ENCODE measurements at places on chromosomes 4 and X.

DNA sequence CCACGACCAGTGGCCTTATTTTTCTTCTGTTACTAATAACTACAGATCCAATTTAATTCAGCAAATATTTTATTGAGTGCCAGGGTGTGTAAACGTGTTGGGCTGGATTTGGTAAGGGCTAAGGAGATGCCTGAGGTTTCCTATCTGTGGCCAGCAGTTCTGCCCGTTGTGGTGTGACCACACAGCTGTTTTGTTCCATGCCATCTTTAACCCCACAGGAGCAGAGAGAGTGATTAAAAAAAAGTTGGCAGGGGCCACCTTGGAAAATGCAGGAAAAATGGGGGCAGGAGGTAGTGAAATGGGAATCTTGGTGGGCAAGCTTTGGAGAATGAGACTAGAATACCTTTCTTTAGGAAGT, 1.1 kb downstream of the PLAC8 start:
- DNase-seq = peak; percentile 78

DNA sequence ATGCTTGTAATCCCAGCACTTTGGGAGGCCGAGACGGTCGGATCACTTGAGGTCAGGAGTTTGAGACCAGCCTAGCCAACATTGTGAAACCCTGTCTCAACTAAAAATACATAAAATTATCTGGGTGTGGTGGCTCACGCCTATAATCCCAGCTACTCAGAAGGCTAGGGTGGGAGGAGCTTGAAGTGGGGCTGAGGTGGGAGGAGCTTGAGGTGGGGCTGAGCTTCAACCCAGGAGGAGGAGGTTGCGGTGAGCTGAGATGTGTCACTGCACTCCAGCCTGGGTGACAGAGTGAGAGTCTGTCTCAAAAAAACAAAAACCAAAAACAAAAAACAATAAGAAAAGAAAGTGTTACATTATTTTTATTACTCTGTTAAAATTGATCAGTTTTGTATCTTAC, 1164.4 kb upstream of the IGFBP7 start:
- no peak for DNase-seq

- peak; percentile 60 for DNase-seq
These were observed 87.7 kb downstream of the SHROOM2 start for GRCh38 chrX:9873952-9874351.

DNA sequence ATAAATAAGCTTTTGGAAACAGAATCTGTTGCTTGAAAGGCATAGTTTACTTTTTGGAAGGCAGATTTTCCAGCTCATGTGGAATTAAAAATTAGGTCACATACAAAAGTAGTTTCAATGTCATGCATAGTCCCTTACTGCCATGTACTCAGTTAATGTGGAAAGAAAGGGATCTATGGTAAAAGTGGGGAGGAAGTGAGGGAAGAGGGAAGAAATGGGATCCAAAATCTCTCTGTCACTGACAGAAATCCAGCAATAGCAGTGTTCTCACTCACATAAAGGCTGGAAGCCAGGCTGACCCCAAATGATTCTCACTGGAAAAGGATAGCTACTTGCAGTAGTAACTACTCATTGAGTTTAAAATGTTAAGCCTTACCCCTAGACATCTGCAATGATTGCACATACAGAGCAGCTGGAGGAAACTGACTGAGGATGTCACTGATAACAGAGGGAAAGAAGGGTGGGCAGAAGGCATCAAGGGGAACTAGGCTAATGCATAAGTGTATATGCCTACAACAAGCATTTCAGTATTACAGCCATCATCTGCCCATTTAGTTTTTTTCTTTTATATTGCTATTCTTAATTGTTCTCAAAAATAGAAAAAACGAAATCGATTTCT, 445.6 kb downstream of the FAT4 start:
- no peak for DNase-seq

GRCh38 chrX:30488092-30488491, 89.5 kb downstream of the TASL start:
- DNase-seq = no peak

- no peak for DNase-seq
These were observed 36.4 kb downstream of the HTRA3 start for GRCh38 chr4:8305851-8306471.

GRCh38 chrX:135581496-135581895, 61.0 kb downstream of the INTS6L start:
- no peak for DNase-seq

DNA sequence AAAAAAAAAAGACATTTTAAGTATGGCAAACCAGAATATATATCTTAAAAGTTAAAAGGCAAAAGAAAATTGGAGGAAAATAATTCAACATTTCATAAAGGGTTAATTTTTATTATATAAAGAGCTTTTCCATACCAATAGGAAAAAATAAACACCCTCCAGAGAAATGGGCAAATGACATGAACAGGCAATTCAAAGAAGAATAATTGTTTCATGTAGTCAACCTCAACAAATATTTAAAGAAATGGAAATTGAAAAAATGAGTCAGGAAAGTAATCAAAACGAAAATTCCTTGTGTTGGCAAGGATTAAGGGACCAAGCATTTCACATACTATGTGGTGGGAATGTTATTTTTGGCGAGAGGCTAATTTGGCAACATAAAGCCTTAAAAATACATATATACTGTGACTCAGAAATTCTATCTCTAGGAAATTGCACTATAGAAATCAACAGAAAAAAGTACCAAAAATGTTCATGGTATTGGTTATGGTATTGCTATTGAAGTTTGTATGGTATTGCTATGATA, 87.6 kb downstream of the HAUS3 start:
- DNase-seq = no peak

GRCh38 chr4:168832763-168833575, 177.1 kb downstream of the CBR4 start:
- DNase-seq = no peak

DNA sequence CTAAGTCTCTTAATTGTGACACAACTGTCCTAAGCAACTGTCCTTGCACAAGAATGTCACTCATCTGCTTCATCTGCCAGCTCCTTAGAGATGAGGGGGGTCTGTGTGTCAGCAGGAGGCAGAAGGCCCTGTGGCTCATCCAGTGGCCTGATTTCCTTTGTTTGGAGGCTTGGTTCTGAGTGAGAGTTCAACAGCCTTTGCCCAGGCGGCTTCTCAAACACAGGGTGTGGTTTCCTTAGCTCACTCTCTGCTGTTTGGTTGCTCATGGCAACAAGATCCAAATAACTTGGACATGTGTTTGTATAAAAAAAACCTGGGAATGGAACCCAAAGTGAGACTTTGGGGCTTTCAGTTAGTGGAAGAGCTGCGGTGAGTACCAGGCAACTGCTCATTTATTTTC, 46.6 kb downstream of the MAP7D3 start:
- DNase-seq = peak; percentile 50

- no peak for DNase-seq
These were observed 24.6 kb downstream of the HERC5 start for GRCh38 chr4:88481537-88481936.

DNA sequence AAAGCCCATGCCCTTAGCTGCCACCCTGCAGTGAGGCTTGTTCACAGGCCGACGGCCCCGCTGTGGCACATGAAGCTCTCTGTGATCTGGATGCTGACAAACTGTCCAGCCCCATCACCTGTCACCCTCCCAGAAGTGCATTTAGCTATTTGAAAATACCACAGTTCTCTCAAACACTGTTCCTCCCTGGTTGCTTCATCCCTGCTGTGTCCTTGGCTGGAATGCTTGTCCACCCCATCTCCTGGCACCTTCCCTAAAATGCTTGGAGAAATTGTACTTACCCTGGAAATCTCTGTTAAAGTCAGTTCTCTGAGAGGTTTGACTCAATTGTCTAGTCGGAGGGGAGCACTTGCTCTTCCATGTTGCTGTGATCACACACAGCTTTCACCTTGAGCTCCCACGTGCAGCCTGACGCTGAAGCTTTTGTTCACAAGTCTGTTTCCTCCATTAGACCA, 10.1 kb downstream of the SYNPO2 start:
- no peak for DNase-seq

DNA sequence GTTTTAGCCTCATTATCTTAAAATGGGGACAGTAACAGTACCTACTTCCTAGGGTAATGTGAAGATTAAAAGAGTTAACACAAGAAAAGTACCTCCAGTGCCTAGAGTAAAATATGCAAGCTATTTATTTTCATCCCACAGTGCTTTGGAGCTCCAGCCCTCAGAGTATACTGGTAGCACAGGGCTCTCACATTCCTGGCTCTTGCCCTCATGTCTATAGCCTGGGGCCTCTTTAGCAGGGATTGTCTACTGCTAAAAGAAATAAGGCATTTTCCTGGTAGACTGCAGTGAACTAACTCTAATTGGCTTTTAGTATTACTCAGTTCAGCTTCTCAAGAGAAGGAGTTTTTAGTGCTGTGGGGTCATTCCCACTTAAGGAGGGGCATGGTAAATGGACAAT, 60.8 kb downstream of the RRAGB start:
- no peak for DNase-seq

GRCh38 chrX:40298572-40299479, 201.1 kb upstream of the BCOR start:
- no peak for DNase-seq

GRCh38 chrX:139831017-139831416, 101.8 kb downstream of the ATP11C start:
- no peak for DNase-seq

DNA sequence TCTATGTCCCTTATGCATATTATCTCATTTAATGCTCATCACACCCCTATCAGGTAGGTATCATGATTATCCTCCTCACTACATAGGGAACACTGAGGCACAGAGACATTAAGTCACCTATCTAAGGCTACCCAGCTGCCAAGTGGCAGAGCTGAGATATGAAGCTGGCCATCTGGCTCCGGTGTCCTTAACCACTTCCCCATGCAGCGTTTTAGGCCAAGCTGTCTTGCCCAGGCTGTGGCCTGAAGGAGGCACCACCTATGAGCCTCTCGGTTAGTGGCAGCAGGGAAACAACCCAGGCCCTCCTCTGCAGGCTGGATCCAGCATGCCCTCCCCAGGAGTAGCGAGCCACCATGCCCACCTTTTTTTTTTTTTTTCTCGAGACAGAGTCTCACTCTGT, 16.3 kb downstream of the PJA1 start:
- peak; percentile 12 for DNase-seq

- no peak for DNase-seq
These were observed 176.2 kb upstream of the MAOA start for GRCh38 chrX:43479850-43480249.

- no peak for DNase-seq
These were observed 12.2 kb downstream of the EPHA5 start for GRCh38 chr4:65658117-65658516.

All from hematopoietic multipotent progenitor cell treated with erythropoietin and hydrocortisone succinate and interleukin-3 and kit ligand, for 8 days (in vitro differentiated cells).